ENCODE measurements at places on chromosomes 6 and 20.

DNA sequence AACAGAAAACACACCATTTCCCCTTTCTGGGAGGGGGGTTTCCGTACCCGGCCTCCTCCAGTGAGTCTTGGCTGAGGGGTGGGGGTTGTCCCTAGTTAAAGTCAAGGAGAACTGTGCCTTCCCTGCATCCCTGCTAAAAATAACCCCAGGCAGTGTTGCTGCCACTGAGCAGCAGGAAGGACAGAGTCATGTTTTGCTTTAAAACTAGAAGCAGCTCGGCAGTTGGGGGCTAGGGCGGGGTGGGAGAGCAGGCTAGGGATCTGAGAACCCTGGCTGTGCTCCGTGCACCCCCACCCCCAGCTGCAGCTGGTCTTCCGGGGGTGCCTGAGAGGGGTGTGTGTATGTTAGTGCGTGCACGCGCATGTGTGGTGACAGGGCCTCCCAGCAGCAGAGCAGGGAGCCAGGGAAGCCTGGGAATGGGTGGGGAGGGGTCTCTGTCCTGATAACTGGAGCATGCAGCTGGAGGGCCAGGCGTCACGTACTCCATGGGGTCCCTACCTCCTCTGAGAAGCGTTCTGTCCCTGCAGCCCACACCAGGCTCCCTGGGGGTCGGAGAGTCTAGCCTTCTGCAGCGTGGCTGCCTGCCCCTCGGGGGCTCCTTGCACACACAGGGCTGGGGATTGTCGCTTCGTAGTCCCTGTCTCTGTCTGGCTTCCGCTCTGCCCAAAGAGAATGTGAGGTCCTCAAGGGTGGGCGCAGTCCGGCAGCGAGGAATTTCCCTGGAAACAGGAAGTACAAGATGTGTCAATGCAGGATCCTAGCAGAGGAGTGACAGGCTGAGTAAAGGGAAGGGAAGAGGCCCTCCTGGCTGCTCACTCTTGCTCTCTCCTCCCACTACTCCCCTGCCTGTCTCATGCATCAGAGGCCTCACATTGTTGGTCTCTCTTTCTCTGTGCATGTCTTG, 16.8 kb upstream of the ARMC12 start:
- no peak for DNase-seq

DNA sequence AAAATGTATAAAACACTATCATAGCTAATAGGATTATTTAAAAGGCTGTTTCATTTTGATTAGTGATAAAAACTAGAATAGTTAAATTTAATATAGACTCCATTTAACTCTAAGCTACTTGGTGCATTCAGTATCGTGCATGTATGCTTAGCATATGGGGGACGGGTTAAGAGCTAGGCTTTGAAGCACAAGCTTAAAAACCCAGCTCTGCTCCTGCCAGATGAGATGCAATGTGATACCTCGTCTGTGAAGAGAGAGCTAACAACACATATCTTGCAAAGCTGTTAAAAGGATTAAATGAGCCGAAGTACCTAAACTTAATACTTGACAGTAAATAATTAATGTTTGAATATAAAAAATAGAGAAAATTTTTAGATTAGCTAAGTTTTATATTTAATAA, 42.2 kb downstream of the DTNBP1 start:
- no peak for DNase-seq

DNA sequence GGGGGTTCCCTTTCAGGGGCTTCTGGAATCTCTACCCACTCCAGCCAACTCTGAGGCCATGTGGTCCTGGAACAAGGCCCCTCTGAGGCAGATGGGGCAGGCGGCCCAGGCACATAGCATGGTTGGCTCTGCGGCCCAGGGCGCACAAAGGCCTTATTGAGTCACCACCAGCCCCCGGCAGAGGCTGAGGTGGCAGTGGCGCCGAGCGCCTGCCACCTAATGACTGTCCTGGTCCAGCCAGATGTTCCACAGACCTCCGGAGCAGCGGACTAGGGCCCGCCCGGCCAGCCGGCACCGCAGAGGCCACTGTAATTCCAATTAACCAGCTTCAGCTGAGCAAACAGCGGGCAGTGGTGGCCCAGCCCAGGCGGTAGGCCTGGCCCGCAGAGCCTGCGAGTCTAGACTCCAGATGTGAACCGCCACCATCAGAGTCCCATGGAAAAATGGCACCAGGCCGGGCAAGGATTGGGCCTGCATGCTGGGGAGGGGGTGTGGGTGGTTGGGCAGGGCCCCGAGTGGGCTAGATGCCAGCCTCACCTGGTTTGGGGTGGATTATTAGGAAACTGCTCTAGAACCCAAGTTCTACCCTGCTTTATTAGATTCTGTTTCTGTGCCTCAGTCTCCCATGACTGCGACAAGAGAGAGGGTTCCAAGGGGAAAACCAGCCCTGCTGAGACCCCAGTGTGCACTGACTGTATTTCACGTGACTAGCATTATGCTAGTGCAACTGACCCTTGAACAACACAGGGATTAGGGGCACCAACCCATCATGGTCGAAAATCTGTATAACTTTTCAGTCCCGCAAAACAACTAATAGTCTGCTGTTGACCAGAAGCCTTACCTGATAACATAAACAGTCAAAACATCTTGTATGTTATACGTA, 34.1 kb upstream of the ID1 start:
- no peak for DNase-seq

DNA sequence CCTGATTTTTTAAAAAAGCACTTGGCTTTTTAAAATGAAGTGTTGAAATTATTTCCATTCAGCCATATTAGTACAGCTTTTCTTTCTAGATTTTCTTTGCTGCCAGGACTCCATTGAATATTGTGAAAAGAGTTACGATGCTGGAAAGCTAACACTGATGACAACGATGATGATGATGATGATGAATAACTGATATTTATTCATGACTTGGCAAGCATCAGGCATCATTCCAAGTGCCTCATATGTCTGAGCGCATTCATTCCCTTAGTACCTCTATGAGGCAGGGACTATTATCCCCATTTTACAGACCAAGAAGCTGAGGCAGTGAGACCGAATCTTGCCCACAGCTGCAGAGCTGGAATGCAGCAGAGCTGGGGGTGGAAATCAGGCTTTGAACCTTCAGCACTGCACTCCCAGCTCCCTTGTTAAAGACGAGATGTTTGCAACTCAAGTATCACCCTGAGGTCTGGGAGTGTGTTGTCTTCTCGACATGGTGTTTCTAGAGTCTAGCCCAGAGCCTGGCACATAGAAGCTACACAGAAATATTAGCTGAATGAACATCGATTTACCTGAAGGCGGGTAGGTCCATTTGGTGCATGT, 85.5 kb upstream of the FRMD1 start:
- DNase-seq: no peak

DNA sequence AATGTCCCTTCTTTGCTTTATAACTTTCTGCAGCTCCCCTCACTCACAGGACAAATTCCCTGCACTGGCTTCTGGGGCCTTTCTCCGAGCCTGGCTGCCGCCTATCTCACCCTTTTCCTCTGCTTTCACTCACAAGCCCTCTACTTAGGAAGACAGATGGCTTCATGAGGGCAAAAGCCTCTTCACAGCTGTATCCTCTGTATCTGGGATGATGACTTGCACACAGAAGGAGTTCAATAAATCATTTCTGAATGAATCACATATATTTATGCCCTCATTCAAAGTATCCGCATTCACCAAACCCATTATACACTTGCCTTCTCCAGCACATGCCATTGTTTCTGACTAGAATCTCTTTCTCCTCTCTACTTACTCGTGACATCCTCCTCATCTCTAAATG, 159.0 kb upstream of the RIPOR2 start:
- DNase-seq: no peak

DNA sequence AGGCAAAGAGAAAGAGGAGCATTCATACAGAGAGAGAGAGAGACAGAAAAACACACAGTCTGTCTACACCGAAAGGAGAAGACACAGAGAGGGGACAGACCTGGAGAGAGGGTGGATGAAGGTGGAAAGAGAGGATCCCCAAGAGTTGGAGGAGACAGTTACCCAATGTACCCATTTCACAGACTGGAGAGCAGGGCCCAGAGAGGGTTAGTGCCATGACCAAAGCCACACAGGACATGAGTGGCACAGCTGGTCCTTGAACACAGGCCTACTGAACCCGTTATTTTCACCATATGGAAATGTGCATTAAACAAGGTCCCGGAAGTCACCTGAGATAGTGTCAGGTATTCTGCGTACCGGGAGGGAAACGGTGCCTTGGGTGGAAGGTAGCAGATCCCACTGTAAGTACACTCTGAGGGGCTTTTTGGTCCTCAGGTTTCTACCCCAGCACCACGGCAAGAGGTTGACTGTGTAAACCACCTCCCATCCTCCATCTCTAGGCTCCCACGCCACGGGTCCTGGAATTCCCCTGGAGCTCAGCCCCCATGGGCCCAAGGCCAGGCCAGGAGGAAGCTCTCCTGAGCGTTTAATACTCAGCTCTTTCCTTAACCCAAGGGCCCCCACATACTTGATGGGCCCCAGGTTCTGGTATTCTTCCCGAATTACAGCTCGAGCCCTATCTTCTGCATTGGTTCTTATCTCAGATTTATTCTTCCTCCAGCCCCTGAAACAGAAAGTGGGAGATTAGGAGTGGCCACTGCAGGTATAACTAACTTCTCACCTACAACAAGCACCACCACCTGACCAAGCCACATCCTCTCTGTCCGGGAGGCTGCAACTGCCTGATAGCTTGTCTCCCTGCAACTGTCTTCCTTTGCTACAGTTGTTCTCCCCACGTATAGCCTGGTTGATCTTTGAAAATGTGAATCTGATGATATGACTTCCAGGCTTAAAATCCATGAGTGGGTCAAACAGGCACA, 38.4 kb upstream of the OCSTAMP start:
- DNase-seq: no peak

- DNase-seq: no peak
Measured at GRCh38 chr6:56764081-56764566, 121.4 kb upstream of the DST start.
